Upper lobe of right lung (tissue), 1 donor: ENCODE measurements at places on chromosomes 11 and 22. TPM values are rescaled to one million over a fixed set of nuclear protein-coding genes. Genes with fewer than 3 reads are reported as not detected.

GRCh38 chr11:8577791-8578581 is 16.0 kb downstream of the STK33 start:
- DNase-seq: no peak

GRCh38 chr11:9823439-9823838 is 159.6 kb downstream of the SWAP70 start:
- DNase-seq: no peak

- DNase-seq: no peak
Observed at GRCh38 chr22:41368543-41369423, 13.0 kb upstream of the TEF start.

Gene BEST1
- 9.6 TPM for total RNA-seq

Gene USH1C
- total RNA-seq: not detected

Gene P2RX3
- not detected for total RNA-seq

Gene TRIM29
- 3.4 TPM for total RNA-seq
